ENCODE measurements at places on chromosomes 12 and 14.

DNA sequence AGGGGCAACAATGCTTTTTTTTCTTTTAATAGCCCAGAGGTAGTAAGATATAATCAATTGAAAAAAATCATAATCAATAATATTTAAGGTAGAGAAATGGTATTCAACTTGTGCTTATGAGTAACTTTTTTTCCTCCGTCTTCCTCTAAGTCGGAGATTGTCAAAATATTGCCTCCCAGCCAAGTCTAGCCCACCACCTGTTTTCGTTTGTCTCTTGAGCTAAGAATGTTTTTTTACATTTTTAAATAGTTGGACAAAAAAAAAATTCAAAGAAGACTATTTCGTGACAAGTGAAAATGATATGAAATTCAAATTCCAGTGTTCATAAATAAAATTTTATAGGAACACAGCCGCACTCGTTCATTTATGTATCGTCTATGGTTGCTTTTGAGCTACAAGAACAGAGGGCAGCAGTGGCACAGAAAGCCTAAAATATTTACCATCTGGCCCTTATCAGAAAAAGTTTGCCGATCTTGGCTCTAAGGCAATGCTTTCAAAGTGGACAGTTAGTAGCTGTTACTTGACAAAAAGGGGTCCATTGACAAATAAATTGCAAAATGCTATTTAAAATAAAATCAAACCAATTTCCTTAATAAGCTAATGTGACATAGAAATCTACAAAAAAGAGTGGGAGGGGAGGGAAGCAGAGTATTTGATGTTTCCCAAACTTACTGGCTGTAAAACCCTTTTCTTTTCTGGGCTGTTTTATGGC is 40.8 kb upstream of the MAX start:
- no peak for DNase-seq

DNA sequence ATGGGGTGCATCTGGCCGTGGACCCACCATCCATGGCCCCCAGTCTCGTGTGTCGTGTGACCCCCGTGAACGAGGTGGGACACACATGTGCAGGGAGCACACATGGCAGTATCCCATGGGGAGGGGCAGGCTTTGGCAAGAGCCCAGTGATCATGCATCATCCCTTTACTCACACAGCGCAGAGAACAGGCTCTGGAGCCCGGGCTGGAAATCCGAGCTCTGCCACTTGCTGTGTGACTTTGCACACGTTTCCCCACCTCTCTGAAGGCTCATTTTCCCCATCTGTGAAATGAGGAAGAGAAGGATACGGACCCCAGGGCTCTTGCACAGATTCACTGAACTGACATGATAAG is 119.9 kb downstream of the PHETA1 start:
- DNase-seq = no peak

DNA sequence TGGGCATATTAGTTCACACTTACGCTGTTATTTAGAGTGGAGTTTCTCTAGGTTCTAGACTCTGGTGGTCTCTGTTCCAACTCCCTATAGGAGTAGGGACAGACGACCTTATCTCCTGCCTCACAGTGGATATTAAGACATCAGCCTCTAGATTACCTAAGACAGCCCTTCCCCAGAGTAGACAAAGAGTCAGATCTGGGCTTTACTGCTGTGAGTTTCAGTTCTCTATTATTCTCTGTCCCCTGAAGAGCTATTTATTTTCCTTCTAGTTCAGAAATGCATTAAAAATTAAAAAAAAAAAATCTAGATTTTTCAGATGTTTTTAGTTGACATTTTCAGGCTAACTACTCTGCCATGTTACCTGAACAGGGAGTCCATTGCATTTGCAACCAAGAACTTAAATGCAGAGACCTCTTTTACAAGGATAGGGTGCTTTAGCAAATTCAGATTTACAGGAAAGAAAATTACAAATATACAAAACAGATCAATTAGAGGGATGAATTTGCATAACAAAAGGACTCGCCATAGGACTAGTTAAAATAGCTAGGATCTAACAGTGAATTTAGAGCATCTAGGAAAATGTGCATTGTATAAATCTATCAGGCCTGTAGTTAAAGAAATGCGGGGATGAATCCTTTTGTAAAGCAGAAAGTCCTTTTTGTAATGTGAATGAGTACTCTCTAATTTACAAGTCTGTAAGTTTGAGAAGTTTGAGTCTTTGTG is 381.4 kb downstream of the APAF1 start:
- no peak for DNase-seq

- no peak for DNase-seq
These were observed 110.9 kb upstream of the PLXNC1 start for GRCh38 chr12:94037444-94037843.

- DNase-seq = peak; percentile 25
These were observed 953 bp downstream of the MAPK1IP1L start for GRCh38 chr14:55052269-55052930.

DNA sequence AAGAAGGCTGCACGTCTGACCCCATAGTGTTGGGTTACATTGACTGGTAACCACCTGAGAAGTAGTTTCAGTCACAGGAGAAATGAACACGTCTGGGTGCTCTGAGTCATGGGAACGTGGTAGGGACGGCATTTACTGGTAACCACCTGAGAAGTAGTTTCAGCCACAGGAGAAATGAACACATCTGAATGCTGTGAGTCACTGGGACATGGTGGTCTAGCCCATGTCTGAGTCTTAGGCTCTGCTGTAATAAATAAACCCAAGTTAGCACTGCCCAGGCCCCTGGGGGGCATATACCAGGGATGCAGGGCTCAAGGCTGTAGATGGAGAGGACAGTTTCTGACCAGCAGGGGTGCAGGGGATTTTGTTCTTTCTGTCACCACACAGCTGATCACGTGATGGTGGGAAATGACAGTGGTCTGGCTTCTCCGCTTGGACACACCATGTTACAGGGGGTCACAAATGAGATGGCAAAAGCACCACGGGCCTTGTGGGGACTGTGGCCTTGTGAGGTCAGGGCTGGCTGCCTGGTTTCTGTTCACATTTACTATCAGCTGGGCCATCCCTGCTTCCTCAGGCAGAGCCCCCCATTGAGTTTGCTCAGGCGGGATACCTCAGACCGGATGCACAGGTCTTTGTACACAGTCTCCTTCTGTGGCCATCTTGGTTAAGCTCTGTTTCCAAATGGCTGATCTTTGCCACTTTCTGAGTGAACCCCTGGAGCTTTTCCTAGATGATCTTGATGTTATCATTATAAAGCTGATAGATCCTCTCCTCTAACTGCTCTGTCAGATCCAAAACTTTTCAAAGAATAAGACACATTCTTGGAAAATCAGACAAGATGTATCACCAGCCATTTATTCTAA is 9.8 kb upstream of the C12orf42 start:
- DNase-seq = no peak

DNA sequence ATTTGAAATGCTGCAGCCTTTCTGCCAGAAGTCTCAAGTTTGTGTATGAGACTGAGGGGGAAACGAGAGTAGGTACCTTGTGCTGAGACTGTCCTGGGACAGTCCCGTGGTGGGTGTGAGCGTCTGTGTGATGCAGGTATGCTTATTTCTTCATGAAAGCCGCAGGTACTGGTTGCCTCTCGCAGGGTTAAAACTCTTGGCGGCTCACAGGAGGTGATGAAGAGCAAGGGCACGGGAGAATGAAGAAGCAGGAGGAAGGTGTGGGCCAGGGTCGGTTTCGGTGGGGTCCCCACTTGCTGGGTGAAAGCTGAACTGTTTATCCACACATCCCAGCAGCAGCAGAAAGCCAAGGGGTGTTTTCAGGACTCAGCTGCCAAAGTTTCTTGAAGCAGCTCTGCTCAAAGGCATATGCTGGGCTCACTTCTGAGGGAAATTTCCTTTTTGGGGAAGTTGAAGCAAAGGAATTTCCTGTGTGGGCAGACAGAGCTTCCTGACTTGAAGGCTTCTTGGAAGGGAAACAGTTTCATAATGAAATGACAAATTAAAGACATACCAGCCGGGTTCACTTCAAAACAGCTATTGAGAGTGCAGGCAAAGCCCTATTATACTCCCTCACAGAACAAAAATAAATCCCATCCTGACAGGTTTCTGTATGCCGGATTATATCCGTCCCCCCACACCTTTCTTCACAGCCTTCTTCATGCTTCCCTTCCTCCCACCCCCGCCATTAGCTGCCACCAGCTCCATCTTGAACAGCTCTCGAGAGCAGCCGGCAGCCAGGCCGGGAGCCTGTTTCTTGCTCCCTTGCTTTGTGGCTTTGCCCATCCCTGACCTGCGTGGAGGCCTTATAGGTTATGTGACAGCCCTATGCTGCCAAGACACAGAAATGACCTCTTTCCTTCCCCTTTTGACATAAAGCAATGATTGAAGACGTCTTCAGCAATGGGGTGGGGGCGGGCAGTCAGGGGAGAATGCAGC is 116.6 kb downstream of the ETV6 start:
- DNase-seq = peak; percentile 59

DNA sequence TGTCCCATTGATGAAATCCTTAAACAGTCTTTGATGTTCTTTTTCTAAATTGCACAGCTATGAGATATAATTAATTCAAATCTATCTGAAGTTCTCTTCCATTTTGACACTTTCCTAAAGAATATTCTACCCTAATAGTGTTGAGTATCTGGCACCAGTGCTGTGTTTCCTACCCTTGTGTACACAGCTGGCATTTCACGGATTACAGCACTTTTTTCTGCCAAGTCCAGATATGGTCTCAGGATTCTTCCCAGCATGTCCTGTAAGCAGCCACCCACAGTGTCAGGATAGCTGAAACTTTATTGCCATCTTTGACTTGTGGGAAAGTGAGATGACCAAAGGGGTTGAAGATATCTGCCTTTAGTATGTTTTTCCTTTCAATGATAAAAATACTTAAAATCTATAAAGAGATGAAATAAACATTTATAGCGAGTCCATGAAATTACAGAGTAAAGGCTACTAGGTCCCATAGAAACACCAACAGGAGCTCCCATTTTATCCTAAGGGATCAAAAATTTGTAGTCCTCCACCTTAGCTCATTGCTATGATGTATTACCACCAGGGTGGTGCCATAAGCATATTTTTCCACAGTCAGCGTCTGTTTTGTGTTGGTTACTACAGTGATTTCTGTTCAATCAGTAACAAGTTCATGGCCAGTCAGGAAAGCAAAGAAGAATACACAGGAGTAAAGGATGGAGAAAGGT is 96.7 kb downstream of the TRHDE start:
- DNase-seq = no peak

DNA sequence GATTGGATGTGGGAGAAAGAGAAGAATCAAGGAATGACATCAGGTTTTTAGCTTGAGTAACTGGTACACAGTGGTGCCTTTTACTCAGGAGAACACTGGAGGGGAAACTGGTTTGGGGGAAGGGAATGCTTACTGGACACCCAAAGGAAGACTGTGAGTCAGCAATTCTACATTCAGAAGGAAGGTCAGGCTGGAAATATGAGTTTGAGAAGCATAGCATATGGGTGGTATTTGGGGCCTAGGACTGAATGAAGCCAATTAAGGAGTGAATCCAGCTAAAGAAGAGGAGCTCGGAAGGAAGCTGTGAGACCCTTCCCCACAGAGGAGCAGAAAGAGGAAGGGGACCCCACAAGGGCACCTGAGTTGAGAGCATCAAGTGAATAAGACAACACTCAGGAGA is 35.4 kb downstream of the DMAC2L start:
- DNase-seq = no peak

Data from muscle of arm (tissue), 14 donors.